Occipital lobe (tissue), 3 donors: ENCODE measurements at places on chromosomes 3 and 15. TPM values are rescaled to one million over a fixed set of nuclear protein-coding genes. Genes with fewer than 3 reads are reported as not detected.

Gene ACTC1
- total RNA-seq = 0.31 TPM

DNA sequence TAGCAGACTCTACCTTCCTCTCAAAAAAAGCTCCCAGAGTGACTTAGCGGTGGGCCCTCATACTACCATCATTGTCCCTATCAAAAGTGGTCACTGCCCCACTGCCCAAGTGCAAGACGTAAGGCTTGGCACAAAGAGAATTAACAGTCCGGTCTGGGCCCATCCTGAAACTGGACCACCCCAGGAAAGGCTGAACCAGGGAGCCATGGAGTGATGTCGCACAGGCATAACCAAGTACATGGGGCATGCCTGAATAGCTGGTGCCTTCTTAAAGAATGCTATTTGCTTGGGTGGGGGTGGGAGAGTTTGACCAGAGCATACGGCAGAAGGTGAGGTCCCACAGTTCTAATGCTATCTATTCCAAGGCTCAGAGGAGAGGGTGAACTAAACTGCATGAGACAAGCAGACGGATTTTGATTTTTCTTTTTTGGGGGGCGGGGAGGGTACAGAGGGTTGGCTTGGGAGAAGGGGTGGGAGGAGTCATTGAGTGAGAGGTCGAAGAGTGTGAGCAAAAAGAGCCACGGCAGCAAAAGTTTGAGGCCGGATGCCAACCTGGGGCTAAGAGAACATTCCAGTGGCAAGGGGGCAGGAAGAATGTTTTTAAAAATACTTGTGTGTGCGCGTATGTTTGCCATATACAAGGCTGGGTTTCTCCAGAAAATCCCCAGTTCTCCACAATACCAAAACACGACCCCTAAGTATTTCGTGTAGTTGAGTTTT is 50.2 kb downstream of the FAM174B start:
- no peak for DNase-seq

GRCh38 chr3:174162550-174162949 is 696.6 kb upstream of the NAALADL2 start:
- DNase-seq = no peak

DNA sequence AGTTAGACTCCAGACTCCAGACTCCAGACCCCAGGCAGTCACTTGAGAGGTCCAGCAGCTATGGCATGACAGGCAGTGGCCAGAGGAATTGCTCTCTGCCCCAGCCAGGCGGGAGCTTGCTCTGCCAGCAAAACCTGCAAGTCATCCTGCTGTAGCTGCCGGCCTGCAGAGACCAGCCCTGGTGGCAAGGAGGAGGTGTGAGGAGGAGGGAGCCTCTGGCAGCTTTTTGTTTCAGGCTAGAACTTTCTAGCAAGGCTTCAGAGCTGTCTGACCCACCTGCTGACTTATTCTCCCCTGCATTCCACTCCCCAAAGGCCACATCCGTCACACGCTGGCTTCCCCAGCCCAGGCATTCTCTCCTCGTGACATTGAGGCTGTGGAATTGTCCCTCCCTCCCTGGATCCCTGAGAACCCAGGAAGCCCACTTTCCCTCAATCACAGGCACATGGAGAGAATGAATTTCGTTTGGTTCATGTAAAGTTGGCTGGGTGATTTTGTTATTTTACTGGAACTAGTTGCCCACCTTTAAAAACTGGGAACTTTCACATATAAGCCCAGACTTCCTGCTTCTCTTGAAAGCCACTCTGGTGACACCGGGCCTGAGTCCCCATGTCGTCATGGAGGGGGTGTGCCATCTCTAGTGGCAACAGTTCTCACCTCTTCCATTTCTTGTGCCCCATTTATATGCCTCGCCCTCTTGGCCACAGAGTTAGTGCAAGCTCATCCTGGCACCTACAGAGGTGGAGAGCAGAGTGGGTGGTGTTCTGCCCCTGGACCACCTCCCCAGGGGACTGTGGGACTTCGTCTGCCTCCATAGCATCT is 82.7 kb downstream of the ABHD5 start:
- no peak for DNase-seq
